ENCODE measurements at places on chromosomes 1 and 21.
A peak's percentile ranks its signal among the peaks of the same experiment; 100 is the strongest.

GRCh38 chr1:167563579-167564246 lies 10.2 kb upstream of the CREG1 start:
- DNase-seq, result peak; percentile 34

- no peak for DNase-seq
These were observed 198.4 kb downstream of the MATN1 start for GRCh38 chr1:30524840-30525617.

- no peak for DNase-seq
These were observed 227.2 kb downstream of the CAMTA1 start for GRCh38 chr1:7012461-7012924.

- DNase-seq, result peak; percentile 31
These were observed 20.0 kb downstream of the METTL13 start for GRCh38 chr1:171801487-171801891.

GRCh38 chr1:61184040-61184713 lies 101.8 kb downstream of the NFIA start:
- DNase-seq, result peak; percentile 95

DNA sequence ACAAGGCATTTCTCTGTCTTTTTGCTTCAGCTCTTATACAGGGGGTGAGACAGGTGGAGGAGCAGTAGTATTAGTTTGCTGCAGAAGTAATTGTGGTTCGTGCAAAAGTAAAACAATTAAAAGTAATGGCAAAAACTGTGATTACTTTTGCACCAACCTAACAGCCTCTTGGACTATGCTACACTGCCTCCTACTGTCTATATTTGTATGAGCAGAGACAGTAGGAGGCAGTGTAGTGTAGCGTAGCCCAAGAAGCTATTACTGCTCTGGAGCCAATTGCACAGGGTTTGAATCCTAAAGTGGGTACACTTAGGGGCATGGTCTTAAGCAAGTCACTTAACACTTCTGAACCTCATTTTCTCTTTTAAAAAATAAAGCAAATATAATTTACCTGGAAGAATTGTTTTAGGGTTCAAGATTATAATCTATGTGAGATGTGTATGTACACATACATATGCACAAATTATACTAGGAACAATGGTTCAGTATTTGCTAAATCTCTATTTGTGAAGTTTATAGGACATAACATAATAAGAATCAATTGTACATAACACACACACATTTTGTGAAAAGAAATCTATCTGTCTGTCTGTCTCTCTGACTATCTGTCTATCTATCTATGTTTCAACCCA lies 103.8 kb downstream of the BRINP3 start:
- DNase-seq, result no peak

GRCh38 chr1:245684571-245684970 lies 529.8 kb downstream of the KIF26B start:
- DNase-seq, result no peak

GRCh38 chr1:63974966-63975365 lies 201.1 kb downstream of the ROR1 start:
- DNase-seq, result no peak

- peak; percentile 91 for DNase-seq
These were observed 31.4 kb upstream of the BCL9 start for GRCh38 chr1:147509786-147510395.
